ENCODE measurements at places on chromosomes 7 and 10.

GRCh38 chr10:43430926-43431663 lies 5.8 kb upstream of the ZNF487 start:
- DNase-seq, result no peak
- H3K36me3 ChIP-seq, result peaks cover 3% of the 10 kb centered on the region
- no peak overlapping the region for H3K27ac ChIP-seq
- H3K27me3 ChIP-seq, result no peaks in the 10 kb centered on the region

DNA sequence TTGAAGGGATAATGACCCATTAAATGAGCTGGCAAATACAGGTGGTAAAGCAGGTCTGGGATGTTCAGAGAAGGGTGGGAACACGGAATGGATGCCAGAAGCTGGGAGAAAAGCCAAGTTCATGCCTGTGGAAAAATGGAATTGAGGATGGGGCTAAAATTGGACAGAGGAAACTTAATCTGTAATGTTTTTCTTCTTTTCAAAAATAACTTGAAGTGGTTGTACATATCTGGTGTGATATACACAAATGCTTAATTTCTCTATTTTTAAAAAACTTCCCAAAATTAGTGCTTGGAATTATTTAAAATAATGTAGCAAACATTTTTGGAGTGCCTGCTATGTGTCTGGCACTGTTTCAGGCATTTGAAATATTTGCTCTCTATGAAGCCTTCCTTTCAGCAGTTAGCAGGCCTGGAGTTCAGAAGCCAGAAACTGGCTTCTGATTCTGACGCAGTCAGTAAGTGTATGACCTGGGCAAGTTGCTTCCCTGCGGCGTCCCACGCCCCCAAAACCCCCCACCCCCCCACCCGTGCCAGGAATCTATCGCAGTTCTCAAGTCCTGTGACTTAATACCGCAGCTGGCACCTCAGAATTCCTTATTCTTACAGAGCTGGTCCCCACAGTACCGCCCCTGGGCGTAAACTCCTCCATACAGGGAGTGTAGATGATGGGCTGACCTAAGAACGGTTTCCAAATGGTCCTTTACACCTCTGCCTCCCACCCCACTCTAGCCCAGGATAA lies 828 bp upstream of the MALSU1 start:
- peaks cover 52% of the 10 kb centered on the region for H3K4me1 ChIP-seq
- H3K36me3 ChIP-seq, result peaks cover 12% of the 10 kb centered on the region
- peak overlapping the region; percentile 97 for H3K27ac ChIP-seq

DNA sequence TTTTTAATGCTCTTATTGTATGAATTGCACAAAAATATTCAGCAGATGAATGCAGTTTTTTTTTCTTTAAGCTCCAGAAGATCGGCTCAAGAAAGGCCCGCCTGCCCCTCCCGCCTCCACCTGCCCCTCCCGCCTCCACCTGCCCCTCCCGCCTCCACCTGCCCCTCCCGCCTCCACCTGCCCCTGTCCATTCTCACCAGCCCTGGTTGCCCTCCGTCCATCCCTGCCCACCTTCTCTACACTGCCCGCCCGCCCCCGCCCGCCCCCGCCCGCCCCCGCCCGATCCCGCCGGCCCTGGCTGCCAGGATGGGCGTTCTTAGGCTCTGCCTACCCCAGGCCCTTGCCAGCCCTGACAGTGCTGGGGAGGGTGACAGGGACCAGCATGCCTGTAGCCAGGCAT lies 67.4 kb downstream of the GLRX3 start:
- H3K4me1 ChIP-seq, result no peaks in the 10 kb centered on the region
- no peaks in the 10 kb centered on the region for H3K36me3 ChIP-seq
- H3K27me3 ChIP-seq, result peaks cover 2% of the 10 kb centered on the region
- no peak overlapping the region for H3K27ac ChIP-seq
- DNase-seq, result no peak

DNA sequence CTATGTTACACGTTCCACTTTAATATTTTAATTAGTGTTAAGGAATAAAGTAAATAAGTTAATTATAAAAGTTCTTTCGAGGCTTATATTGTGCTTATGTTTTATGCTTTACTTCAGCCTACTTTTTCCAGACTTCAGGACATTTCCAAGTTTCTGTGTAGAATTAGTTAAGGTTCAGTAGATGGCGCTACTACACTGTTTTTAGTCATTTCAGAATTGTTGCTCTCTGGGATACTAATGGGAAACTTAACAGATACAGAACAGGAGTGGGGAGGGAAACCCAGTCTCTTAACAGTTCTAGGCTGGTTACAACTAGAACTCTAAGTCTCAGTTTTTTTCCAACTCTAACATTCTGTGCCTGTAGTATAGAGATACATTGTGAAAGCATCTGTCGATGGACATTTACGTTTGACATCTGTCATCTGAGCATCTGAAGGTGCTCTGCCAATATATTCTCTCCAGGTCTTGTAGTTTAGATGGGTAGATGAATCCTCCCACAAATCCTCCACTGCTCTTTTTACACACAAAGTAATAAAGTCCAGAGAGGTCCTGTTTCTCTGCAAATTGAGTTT lies 56.8 kb upstream of the FAM171A1 start:
- H3K4me1 ChIP-seq, result no peaks in the 10 kb centered on the region
- no peaks in the 10 kb centered on the region for H3K36me3 ChIP-seq
- H3K4me3 ChIP-seq, result no peak overlapping the region

DNA sequence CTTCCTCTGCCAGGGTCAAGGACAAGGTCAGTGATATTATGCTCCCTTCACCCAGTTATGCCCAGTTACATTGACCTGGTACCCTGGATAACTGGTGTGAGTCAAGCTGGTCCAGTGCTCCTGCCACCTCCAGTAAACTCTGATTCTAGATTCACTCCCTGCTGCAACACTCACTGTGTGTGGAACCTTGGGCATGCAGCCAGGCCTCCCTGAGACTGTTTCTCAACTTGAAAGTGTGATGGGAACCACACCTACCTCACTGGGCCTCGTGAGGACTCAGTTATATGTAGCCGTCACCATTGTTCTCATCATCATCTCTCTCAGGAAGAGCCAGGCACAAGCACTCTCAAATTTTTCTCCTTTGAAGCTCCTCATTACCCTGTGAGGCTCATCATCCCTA lies 935 bp upstream of the ZNF736 start:
- no peaks in the 10 kb centered on the region for H3K36me3 ChIP-seq
- H3K27ac ChIP-seq, result peak overlapping the region; percentile 95
- H3K4me3 ChIP-seq, result no peak overlapping the region
- DNase-seq, result no peak

- no peaks in the 10 kb centered on the region for H3K36me3 ChIP-seq
- DNase-seq, result no peak
- H3K4me3 ChIP-seq, result no peak overlapping the region
- H3K27ac ChIP-seq, result no peak overlapping the region
- H3K27me3 ChIP-seq, result peaks cover 7% of the 10 kb centered on the region
- H3K4me1 ChIP-seq, result peaks cover 4% of the 10 kb centered on the region
Observed at GRCh38 chr10:123890226-123890625, 1.4 kb downstream of the CPXM2 start.

- peaks cover 7% of the 10 kb centered on the region for H3K27me3 ChIP-seq
- H3K27ac ChIP-seq, result no peak overlapping the region
- DNase-seq, result no peak
- H3K4me3 ChIP-seq, result no peak overlapping the region
Observed at GRCh38 chr10:129046962-129047361, 420.1 kb upstream of the MGMT start.

DNA sequence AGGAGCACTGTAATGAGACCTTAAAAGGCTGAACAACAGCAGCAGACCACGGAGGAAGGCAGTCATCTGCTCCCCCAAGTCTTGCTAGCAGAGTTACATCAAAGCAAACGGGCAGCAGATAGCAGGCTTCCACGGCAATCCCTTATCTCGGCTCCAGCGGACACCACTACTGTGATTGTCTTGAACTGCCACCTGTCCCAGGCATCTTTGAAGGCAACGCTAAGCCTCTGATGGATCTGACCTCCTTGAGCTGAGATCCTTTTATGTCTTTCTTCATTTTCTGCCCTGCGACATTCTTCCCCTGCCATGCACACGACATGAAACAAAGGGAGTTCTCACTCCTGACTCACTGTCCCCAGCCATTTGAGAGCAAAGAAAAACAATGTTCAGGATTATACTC lies 111.7 kb downstream of the GLI3 start:
- no peak overlapping the region for H3K27ac ChIP-seq
- H3K4me3 ChIP-seq, result no peak overlapping the region
- no peak for DNase-seq
- peaks cover 39% of the 10 kb centered on the region for H3K4me1 ChIP-seq
- H3K36me3 ChIP-seq, result peaks cover 3% of the 10 kb centered on the region

DNA sequence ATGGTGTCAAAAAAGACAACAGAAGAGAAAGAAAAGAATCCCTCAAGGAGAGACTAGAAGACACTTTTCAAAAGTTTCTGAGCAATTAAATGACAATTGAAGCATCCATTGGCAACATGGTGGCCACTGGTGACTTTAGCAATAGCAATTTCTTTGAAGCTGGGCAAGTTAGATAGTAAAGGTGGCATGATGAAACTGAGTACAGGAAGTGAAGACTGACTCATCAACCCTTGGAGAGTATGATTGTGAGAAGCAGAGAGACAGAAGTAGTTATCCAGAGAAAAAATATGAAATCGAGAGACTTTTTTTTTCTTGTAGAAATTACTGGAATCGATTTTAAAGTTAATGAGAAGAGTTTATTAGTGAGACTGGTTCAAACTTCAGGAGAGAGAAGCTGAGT lies 52.5 kb downstream of the DGKB start:
- peaks cover 3% of the 10 kb centered on the region for H3K36me3 ChIP-seq
- no peaks in the 10 kb centered on the region for H3K27me3 ChIP-seq
- no peak for DNase-seq
- H3K4me1 ChIP-seq, result no peaks in the 10 kb centered on the region
- H3K27ac ChIP-seq, result no peak overlapping the region
- H3K4me3 ChIP-seq, result no peak overlapping the region

DNA sequence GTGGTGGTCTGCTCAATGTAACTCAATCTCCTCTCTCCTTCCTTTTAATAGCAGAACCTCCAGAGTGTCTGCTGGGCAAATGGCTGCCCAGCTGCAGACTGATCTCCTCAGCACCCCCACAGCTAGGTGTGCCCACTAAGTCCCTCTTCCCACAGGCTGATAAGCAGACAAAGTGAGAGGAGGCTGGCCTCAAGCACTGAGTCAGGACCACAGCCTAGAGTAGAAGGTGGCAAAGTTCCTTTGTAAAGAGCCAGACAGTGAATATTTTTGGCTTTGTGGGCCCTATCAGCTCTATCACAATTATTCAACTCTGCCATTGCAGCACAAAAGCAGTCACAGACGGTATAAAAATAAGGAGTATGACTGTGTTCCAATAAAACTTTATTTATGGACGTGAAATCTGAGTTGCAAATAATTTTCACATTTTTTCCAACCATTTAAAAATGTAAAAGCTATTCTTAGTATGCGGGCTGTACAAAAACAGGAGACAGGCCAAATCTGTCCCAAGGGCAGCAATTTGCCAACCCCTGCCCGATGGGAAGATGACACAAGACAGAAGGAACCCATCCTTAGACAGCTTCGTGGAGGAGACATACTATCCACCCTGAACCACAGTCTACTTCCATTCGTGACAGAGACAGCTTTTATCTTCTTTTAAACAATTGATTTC lies 23.4 kb downstream of the JAZF1 start:
- H3K27ac ChIP-seq, result no peak overlapping the region
- peaks cover 5% of the 10 kb centered on the region for H3K27me3 ChIP-seq
- peaks cover 98% of the 10 kb centered on the region for H3K4me1 ChIP-seq
- DNase-seq, result no peak
- H3K4me3 ChIP-seq, result no peak overlapping the region

DNA sequence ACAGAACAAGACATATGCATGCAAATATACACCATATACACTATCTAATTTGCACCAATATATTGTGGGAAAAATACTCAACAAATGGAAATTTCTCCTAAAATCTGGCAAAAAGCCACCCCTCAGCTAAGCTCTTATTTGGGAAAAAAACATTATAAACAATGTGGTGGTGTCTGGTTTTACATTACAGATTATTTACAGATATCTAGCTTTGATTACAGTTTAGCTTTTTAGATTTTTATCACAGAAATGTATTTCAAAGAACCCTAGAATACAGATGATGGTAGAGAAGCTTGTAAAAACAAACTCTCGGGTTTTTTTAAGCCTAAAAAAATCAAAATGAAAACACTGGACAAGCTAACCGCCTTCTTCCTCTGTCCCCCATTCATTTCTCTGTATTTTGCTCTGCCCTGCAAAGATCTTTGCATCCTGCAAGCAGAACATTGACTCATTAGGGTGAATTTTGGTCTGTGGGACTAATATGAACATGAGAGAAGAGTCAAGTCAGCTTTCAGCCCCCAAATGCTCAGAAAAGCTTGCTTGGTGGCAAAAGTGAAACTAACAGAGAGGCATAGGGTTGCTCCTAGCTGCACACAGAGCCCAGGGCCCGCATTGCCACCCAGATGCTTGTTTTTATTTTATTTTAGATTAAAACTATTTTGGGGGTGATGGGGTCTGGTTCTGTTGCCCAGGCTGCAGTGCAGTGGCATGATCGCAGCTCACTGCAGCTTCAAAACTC lies 88.8 kb upstream of the LYZL1 start:
- no peaks in the 10 kb centered on the region for H3K36me3 ChIP-seq

- no peaks in the 10 kb centered on the region for H3K27me3 ChIP-seq
- no peak overlapping the region for H3K4me3 ChIP-seq
- H3K36me3 ChIP-seq, result no peaks in the 10 kb centered on the region
- H3K27ac ChIP-seq, result no peak overlapping the region
- no peaks in the 10 kb centered on the region for H3K4me1 ChIP-seq
- no peak for DNase-seq
Observed at GRCh38 chr10:5078547-5079180, 15.6 kb upstream of the AKR1C3 start.

DNA sequence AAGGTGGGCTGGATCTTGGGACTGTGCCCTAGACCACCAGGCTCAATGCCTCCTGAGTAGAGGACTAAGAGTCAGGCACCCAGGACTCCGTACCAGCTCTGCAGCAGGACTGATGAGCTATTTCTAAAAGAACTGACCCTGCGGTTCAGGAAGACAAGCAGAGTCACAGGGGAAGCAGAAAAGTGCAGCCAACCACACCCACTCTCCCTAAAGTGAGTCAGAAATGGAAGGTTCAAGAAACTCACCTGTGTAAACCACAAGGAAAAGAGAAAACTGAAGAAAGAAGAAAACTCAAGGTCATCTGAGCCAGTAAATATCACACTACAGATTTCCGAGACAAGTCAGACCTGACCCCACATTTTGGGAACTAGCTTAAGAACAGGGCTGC lies 2.5 kb downstream of the PARP12 start:
- peaks cover 5% of the 10 kb centered on the region for H3K36me3 ChIP-seq
- H3K4me1 ChIP-seq, result peaks cover 74% of the 10 kb centered on the region
- H3K27ac ChIP-seq, result peak overlapping the region; percentile 96
- no peak for DNase-seq
- H3K27me3 ChIP-seq, result peaks cover 4% of the 10 kb centered on the region

GRCh38 chr7:36286226-36286625 lies 103.4 kb upstream of the ANLN start:
- peaks cover 5% of the 10 kb centered on the region for H3K27me3 ChIP-seq
- peak; percentile 37 for DNase-seq
- H3K27ac ChIP-seq, result peak overlapping the region; percentile 99
- peaks cover 53% of the 10 kb centered on the region for H3K4me1 ChIP-seq
- H3K4me3 ChIP-seq, result peak overlapping the region; percentile 83
- no peaks in the 10 kb centered on the region for H3K36me3 ChIP-seq

All from immature natural killer cell (primary cell).